ENCODE measurements at places on chromosomes 12 and 14.

DNA sequence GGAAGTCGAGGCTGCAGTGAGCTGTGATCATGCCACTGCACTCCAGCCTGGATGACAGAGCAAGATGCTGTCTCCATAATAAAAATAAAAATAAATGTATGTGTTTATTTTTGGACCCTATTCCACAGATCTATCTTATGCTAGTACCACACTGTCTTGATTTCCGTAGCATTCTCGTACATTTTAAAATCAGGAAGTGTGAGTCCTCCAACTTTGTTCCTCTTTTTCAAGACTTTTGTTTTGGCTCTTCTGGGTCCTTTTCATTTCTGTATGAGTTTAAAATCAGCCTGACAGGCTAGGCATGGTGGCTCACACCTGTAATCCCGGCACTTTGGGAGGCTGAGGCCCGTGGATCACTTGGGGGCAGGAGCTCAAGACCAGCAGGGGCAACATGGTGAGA, 25.8 kb downstream of the DAO start:
- no peak for DNase-seq

DNA sequence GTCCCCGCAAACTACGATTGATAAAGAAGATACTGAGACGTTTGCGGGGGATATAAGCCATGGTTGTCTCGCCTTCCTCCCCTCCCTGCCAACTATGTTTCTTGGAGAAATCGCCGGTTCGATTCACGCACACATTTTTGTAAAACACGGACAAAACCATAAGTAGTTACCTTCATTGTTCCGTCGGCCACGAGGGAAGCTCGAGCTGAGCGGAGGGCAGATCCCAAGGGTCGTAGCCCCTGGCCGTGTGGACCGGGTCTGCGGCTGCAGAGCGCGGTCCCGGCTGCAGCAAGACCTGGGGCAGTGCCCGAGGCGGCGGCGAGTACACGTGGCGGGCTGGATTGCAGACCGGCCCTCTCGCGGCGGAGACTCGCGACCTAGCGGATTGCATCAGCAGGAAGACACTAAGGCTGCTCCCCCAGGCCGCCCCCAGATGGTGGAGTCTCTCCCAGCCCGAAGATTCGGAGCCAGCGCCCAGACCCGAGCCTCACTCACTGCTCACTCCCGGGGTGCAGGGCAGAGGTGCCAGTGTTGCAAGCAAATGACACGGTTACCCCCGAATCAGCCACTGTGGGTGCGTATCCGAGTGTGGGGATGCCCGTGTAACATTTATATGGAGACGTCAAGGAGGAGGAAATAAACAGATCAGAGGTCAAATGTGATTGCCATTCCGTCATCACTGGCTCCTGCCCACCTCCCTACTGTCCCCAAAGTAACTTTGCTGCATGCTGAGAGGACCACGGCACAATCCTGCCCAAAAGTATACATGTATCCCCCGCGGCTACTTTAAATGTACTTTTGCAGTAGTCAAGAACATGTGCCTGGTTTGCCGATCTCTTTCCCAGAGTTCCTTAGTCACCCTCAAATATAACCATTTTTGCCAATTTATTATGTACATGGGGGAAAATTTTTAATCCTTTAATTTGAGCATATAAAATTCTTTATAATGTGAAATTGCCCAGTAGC, at the start of gene BCAT1:
TSS of gene BCAT1 (minus strand) at position 345 of the 966 bp plus-strand sequence. CDS start at position 176, 169 bp downstream.
- DNase-seq: no peak

- no peak for DNase-seq
Measured at GRCh38 chr12:122155705-122156104, 18.3 kb downstream of the IL31 start.

- DNase-seq: no peak
Measured at GRCh38 chr12:120453060-120453750, 7.0 kb downstream of the GATC start.

GRCh38 chr12:130640901-130641300, 75.2 kb downstream of the RIMBP2 start:
- DNase-seq: no peak

- DNase-seq: no peak
Measured at GRCh38 chr14:75515629-75515996, 6.7 kb upstream of the BATF start.

- no peak for DNase-seq
Measured at GRCh38 chr14:91925001-91925726, 22.3 kb downstream of the FBLN5 start.
